ENCODE measurements at places on chromosomes 7 and 10.

GRCh38 chr10:48750019-48750418, 65.3 kb downstream of the WDFY4 start:
- no peak for DNase-seq

GRCh38 chr10:102616066-102616770, 28.1 kb upstream of the TRIM8 start:
- peak; percentile 88 for DNase-seq

- no peak for DNase-seq
These were observed 12.6 kb upstream of the UBE2D1 start for GRCh38 chr10:58322072-58322834.

GRCh38 chr7:150927956-150928344, 50.2 kb downstream of the KCNH2 start:
- peak; percentile 71 for DNase-seq

DNA sequence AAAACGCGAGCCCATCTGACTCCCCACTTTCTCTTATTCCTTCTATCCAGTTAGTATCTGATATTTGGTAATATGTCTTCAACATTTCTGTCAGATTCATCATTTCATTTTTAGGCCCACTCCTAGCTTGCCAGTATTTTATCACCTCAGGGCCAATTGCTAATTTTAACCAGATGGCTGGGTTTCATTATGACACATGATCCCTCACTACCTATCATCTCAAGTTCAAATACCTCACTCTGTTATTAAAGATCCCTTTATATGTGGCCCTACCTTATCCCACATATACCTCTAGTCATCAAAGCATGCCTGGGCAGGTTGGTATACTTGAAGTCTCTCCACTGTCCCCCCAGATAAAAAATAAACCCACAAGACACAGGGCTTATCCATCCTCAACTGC, 104.9 kb downstream of the RNLS start:
- DNase-seq: no peak

DNA sequence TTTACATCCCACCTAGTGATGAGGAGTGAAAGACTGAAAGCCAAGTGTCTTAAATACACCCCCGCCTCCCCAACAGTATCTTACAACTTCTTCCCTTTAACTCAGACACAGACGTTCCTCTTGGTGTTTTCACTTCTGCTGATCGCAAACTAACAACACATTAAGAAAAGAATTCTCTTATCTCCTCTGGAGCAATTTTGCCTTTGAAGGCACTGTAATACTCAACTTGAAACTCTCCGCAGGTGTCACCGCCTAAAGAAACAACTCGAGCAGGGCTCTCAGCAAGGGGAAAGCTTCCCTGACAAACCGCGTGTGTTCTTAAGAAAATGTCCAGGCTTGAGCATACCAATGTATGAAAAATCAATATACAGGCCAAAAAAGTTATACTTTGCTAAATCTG, 452 bp downstream of the SEMA3C start:
- no peak for DNase-seq

GRCh38 chr10:13852872-13853271, 266.1 kb downstream of the PRPF18 start:
- DNase-seq: no peak

- DNase-seq: no peak
These were observed 231.5 kb downstream of the TNS3 start for GRCh38 chr7:47350425-47350824.

DNA sequence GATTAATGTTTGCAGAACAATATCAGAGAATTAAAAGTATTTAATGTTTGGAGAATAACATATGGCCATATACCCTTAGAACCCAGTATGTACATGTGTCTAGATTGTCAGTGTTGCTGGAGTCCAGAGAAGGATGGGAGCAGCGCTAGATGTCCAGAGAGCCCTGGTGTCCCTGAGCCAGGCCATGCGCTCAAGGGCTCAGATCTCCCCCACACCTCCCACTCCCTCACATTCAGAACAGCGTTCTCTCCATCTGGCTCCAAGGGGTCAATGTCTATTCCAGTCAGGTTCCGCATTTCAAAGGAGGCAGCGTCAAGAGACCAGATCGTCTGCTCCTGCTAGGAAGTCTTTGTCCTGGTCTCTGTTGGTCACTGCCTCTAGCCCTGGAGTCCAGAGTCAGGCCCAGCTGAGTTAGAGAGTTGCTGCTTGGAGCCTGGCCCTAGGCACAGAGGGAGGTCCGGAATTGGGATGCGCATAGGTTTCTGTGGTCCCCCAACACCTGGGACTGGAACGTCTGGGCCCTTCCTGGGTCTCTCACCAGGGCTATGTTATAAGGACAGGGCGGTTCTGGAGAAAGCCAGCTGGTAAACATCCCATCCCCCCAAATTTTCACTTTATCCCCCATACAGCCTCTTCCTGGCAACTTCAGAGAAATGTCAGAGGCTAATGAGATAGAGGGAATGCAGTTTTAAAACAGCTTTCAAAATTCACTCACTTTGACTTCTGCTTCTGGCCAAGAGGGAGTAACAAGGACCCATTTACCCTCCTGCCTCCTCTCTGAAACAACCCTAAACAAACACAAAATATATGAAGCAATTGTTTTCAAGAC, 6.5 kb upstream of the WDR86 start:
- no peak for DNase-seq

GRCh38 chr7:2948749-2949148, 94.9 kb downstream of the CARD11 start:
- DNase-seq: no peak

- DNase-seq: no peak
These were observed 46.4 kb upstream of the MKRN1 start for GRCh38 chr7:140525743-140526142.

GRCh38 chr10:46247808-46248569, 38.8 kb upstream of the ANTXRL start:
- no peak for DNase-seq

- DNase-seq: no peak
These were observed 134.0 kb downstream of the PAXIP1 start for GRCh38 chr7:154868921-154869320.

DNA sequence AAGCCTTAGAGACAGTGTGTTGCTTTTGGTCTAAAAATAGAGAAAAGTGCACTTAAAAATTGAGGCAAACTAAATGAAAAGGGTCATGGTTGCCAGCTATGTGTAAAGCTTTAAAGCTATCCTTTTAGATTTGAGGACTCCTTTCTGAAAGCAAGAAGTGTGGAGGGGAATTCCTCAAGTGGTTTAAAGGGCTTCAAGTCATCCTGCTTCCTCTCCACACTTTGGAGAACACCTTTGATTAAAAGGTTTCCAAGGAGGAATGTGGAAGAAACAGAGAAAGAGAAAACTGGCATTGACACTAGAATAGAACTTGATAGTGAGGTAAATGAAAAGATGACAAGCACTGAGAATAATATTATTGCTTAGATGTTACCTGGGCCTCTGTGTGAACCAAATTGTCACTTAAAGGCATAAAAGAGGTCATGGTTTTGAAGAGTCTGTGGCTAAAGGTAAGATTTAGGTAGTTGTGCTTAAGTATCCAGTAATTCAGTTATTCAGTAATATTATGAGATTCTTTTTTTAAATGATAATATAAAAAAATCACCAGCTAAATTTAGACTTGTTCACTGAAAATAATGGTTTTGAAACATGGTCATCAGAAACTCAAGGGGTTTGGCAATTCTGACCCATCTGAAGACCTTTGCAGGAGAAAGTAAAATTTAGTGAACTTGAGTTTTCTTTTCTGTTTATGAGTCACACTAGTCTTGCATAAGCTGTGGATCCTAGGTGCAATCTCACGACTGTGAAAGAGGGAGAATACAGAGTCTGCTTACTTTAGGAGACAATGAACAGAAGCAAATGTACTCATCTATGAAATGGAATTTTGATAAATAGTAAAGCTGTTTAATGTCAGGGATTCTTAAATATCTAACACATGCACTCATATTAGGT, 466.0 kb downstream of the KIF20B start:
- no peak for DNase-seq

GRCh38 chr10:79219322-79219957, 127.8 kb upstream of the PPIF start:
- no peak for DNase-seq

DNA sequence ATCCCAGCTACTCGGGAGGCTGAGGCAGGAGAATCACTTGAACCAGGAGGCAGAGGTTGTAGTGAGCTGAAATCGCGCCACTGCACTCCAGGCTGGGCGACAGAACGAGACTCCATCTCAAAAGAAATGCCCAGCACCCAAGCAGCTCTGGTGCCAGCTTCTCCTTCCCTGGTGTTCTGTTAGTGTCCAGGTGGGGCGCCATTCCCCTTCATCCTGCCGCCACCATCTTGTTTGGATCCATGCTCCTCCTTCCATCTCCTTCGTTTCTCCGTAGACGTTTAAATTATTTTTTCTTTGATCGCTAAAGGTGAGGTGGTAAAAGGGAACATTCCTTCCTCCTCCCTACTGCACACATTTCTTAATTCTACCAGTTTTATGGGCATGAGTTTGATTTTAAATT, 30.3 kb downstream of the PROSER2 start:
- no peak for DNase-seq

GRCh38 chr10:84075226-84076046, 63.9 kb upstream of the GHITM start:
- no peak for DNase-seq

- no peak for DNase-seq
These were observed 1326.3 kb downstream of the XPNPEP1 start for GRCh38 chr10:108597031-108597430.

DNA sequence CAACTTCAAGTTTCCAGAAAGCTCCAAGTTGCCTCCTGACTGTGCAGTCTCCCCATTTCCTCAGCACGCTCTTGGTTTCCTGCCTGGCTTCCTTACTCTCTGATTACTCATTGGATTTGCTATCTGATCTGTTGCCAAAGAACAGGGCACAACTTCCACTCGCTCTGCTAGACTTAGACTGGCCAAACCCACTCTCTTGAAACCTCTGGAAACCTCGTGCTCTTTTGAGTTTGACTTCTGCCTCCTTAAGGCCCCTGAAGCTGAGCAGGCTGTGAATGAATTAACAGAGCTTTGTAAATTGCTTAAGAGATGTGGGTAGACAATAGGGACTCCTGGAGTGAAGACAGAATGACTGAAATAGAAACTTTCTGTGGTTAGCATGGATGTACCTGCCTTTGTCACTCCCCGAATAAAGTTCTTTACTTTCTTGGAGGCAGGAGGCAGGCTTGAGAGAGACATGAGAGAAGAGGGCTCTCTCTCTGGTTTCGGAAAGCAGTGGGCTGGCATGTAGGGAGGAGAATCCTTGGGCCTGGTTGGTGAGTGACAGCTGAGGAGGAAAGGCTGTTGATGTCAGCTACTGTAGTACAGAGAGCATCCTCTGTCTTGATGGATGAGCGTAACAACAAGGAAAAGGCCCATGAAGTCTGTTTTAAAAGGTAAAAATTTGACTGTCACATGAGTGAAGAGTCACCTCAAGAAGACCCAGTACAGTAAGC, 70.8 kb downstream of the CHN2 start:
- no peak for DNase-seq

- DNase-seq: no peak
These were observed 124.6 kb upstream of the CDK13 start for GRCh38 chr7:39825401-39825980.

DNA sequence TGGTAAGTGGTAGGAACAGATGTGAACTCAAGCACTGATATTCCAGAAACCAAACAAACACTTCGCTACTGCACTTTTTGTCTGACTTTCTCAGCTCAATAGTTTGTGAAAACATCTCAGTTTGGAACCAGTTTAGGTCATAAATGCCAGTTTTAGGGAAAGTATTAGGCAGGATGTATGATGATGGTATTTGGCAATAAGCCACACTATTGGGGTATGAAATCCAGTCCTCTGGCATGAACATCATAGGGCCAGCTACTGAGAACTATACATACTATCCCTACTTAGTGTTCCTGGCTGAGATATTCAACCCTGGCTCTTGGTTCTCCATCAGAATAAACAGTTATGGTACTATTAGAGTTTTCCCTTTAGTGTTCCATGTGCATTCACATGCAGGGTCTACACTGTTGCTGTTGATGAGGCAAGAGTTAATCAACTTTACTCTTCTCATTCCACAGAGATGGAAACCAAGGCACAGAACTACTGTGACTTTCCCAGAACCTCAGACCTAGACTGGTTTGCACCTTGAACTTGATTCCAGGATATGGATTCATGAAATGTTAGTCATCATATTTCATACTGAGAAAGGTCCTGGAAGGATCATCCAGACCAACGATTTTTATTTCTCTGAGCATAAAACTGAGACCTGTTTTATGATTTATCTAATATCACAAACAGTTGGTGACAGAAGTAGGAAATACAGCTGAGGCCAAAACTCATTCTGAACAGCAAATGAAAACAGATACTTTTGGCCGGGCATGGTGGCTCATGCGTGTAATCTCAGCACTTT, 20.0 kb upstream of the IFIT2 start:
- no peak for DNase-seq

GRCh38 chr7:155676052-155676451, 31.6 kb downstream of the RBM33 start:
- no peak for DNase-seq

DNA sequence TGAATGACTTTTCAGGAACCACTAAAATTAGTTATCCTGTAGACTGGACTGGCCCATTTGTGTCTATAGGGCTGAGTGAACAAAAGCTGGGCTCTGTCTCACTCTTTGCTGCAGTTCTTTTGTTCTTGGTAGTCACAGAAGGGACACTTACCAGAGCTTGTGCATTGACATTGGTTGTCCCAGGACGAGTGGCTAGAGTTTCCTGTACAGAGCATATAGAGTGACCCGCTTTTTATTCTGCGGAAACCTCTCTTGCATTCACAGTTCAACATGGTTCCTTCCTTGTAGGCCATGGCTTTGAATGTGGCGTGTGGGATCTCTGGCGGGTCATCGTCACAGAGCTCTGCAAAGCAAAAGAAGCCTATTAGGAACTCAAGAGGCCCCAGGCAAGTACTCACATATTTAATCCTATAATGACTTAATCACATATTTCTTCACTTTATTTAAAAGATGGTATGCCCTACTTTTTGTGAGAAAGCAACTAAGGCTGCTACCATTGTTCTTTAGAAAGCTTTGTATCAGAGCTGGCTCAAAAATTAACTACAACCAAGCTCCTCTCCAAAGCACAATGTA, 36.4 kb downstream of the IL2RA start:
- no peak for DNase-seq

DNA sequence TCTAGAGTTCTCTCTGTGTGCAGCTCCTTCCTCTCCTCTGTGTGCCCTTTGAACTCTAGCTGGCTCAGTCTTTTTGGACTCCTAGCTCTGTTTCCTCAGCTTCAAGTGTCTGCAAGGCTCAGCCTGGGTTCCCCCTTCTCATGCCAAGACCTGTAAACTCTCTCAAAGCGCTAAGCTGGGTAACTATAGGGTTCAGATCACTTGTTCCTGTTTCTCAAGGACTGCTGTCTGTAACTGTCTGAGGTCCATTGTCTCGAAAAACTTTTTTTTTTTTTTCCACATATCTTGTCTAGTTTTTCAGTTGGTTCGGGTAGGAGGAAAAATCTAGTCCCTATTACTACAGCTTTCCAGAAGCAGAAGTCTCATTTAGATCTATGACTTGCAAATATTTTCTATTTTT, 46.6 kb upstream of the PPP1R17 start:
- no peak for DNase-seq

All from hindlimb muscle (tissue), 1 donor.